ENCODE measurements at places on chromosomes 12 and 14.

GRCh38 chr14:65580973-65581372 is 168.4 kb downstream of the FUT8 start:
- DNase-seq, result no peak

DNA sequence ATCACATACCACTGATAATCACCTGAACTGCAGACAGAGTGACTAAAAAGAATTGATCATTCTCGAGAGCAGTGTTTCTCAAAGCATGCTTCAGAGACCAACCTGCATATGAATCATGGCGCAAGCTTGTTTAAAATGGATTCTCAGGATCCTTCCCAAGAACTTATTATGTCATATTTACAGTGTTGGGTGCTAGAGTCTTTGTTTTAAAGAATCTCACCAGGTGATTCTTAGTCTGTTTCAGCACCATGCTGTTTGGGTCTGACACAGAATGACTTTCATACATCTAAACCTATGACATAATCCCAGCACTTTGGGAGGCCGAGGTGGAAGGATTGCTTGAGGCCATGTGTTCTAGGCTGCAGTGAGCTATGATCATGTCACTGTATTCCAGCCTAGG is 31.3 kb upstream of the SSPN start:
- DNase-seq, result no peak

DNA sequence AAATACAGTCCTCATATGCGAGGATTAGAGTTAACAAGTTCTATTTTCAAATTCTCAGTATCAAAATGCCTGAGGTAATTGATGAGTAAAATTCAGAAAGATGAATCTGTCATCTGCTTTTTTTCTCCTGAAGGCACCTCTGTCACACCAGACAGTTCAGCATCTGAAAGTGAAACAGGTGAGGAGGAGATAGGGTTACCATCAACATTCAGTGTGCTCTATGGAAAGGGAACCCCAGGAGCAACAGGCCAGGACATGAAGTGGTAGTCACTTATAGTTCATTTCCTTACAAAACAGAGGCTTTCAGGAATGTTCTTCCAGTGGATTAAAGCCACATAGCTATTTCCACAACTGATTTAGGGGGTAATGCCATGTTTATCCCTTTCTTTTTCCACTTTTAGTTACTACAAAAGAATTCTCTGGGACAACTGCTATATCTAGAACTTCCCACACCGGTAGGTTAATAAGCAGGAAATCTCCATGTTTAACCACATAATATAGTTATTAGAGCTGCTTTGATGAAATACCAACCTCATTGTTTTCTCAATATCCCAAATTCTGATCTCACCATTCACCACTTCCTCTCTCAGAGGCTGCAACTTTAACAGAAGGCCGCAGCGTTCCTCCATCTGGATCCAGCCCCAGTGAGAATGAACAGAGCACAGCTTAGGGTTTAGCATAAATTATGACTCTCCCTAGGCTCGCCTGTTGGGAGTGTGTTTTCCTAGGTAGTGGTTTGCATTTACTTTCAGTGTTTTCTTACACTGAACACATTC is 177.0 kb upstream of the CNTN1 start:
- peak; percentile 27 for DNase-seq

DNA sequence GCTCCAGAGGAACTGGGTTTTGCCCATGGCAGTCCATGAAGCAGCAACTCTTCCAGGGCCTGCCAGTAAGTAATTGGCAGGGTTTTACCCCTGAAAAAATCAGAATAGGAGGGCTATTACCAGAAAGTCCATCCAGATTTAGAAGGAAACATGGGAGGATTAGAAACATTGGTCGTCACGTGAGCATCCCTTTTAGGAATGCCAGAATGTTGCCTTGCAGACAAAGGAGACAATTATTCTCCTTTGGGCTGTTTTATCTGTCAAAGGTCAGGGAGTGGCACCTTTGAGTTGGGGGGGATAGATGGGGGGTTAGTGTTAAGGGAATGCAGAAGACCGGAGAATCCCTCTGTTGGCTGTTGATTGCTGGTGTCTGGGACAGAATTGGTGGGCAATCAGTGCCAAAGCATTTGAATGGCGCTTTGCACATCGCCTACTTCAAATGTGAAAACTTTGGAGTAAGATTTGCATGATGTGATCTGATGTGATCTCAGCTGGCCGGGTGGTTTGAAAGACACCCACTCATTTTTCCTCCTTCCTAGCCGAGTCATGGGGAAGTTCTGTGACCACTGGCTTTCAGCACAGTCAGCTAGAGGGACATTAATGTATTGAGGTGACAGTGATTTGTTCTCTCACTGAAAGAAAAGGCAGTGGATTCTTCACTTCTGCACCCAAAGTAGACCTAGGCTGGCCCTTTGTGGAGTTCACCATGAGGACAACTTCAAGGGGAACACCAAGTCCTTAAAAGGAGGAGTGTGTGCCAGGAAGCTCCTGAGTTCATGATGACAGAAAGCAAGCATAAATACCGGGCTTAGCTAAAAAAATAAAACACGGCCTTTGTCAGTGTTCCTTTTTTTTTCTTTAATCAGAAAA is 31.4 kb downstream of the FLVCR2 start:
- no peak for DNase-seq

DNA sequence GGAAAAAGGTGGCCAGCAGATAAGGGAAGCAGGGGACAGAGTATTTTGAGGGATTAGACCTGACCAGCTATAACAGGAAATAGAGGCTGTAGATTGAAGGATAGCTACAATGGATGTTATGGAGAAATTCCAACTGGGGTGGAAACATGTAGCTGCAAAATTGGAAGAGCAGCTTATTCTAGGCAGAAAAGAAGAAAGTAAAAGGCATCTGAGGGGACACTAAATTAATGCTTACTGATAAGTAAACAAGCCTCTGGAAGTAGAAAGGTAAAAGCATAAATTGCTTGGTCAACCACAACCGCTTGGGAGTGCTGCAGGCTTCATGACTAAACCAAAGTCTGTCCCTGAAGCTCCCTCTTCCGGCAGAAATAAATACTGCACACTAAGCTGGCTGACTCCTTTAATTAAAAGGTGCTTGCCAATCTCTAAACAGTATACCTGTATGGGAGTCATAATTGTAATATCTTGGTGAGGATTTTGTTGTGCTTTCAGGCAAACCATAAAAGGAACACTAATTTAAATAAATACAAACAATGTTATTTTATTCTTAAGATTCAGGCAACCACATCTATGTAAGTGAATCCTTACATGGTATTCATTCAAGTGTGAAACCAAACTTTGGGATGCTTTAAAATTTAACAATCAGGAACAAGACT is 7.7 kb downstream of the UBC start:
- no peak for DNase-seq

GRCh38 chr12:130880411-130880885 is 8.6 kb downstream of the RAN start:
- DNase-seq, result no peak

- DNase-seq, result no peak
These were observed 30.4 kb upstream of the PSMA6 start for GRCh38 chr14:35261774-35262173.

- DNase-seq, result no peak
These were observed 958.9 kb downstream of the LRFN5 start for GRCh38 chr14:42565556-42565955.

Data from NCI-H2171 (cell line).